Suprapubic skin (tissue), 4 donors: ENCODE measurements at places on chromosomes 4 and X.
A peak's percentile ranks its signal among the peaks of the same experiment; 100 is the strongest.

GRCh38 chr4:121764702-121765367, at the start of gene SMIM43:
Gene SMIM43 (minus strand): TSS chr4:121765164. CDS start chr4:121765105, 59 bp downstream.
- no peak for DNase-seq

DNA sequence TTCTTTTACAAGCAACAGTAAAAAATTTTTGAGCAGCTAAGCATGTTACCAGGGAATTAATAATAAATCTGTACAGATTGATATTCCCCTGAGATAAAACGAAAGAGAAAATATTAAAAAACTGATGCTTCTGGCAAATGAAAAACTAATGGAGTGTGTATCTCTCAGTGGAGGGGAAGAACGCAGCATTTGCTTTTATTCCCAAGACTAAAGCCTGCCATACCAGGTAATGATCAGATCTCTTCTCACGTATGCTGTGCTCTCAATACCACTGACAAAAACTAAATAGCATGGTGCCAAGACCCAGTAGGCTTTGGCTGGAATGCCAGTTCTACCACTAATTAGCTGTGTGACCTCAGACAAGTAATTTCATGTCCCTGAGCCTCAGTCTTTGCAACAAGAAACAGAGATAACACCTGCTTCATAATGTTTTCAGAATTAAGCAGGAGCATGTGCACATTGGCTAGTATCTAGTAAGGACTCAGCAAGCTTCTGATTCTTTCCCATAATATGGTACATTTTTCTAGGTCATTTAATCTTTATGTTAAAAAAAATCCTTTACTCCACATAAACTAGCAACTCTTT, 179.6 kb downstream of the CENPC start:
- no peak for DNase-seq

DNA sequence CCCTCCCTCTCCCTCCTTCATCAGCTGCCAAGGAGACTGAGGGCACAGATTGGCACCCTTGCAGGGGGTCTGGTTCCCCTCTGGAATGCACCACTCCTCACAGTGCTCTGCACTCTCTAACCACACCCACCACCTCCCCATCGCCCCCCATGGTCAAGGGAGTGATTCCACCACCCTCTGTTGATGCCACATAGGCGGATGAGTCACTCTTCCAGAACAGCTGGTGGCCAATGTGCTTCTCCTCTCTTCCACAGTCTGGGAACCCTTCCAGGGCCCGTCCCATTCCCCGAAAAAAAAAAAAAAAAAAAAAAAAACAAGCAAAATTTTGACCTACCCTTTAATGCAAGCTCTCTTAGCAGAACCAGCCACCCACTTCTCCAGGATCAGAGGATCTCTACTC, 341.3 kb upstream of the KLF3 start:
- DNase-seq, result no peak

DNA sequence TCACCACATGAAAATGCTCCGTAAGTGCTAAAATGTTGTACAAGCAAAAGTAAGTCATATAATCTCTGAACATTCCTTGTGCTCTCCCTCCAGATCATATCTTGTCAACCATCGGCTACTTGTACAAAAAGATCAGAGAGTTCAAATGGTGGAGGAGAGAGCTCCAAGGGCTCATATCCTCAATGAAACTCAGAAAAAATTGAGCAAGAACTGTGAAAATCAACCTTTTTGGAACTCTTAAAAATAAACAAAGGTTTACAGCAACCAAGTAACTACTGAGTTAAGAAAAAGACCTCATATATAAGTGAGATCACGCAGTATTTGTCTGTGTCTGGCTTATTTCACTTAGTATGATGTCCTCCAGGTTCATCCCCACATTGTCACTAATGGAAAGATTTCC, 63.2 kb downstream of the TEX13C start:
- DNase-seq, result no peak

DNA sequence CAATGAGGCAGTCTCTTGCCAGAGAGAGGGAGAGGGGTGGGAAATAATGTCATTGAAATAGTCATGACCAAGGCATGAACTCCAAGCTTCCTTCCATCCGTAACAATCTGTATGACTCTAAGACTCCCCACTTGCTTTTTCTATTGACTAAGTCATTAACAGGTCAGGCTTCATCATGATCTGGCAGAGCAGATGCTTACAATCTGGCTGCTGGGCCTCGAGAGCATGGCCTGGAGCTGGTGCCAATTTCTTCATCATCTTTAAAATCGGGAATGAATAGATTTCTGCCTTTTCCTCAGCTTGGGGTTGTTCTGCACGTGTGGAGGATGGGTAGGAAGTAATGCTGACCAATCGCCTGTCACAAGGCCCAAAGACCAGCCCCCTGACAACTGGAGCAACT, 280.6 kb upstream of the CLNK start:
- no peak for DNase-seq

GRCh38 chrX:69361311-69361845, 142.7 kb upstream of the NALF2 start:
- no peak for DNase-seq

- DNase-seq, result no peak
Observed at GRCh38 chr4:79181190-79181589, 144.7 kb downstream of the NAA11 start.

DNA sequence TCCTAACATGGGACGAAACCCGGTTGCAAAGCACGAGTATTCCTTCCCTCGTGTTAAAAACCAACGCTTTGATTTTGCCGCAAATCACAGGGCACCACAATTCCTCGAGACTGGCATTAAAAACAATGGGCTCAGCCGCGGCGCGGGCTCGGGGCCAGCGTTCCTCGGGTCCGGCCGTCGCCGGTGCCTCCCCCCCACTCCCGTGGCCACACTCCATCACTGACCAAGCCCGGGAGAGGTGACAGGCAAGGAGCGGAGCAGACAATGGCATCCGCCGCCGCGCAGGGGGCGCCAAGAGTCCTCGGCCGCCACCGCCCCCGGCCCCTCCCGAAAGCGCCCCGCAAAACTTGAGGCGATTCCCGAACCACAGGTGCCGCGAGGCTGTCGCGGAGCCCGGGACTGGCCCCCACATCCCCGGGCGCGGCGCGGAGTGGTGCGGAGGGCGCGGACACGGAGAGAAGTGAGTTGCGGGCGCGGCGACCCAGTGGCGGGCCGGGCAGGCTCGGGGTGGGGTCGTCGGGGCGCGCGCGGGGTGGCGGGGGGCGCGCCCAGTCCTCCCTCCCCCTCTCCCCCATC, 445 bp downstream of the AP1S2 start:
- peak; percentile 78 for DNase-seq

DNA sequence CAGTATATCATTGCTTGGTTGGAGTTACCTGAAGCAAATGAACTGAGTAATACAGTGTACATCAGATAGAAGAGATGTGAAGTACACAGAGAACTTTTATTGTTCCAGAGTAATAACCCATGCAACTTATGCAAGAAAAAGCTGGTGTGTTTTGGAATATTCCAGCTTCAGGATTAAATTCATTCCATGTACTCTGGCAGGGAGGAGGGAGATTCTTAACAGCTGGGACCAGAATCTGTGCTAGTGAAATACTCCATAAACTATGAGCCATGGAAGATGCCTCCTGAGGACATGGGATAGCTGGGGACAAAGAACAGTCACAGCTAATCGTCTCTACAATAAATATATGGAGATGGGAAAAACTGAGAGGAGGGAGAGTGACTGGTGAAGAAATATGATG, 101.6 kb upstream of the OTUD4 start:
- DNase-seq, result no peak

GRCh38 chr4:27350161-27350560, 489.5 kb downstream of the STIM2 start:
- no peak for DNase-seq

- no peak for DNase-seq
Observed at GRCh38 chr4:40710484-40711254, 39.1 kb upstream of the NSUN7 start.

GRCh38 chrX:134780908-134781307, 122.6 kb upstream of the PLAC1 start:
- no peak for DNase-seq

DNA sequence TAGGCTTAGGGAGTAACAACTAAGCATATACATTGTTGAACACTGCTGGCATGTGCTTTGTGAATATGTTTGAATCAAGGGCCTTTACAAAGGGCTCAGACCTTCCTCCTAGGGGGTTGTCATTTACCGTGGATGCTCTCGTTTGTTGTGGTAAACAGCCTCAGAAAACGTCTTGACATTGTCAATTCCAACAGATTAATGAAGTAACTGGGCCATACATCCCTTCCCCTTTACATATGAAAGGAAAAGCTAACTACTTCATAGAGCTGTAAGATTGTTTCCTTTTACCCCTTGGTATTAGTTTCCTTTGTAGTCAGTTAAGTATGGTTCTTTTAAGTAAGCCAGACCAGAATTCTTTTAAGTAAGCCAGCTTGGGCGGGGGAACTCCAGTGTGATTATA, 42.9 kb downstream of the FAT4 start:
- DNase-seq, result no peak

DNA sequence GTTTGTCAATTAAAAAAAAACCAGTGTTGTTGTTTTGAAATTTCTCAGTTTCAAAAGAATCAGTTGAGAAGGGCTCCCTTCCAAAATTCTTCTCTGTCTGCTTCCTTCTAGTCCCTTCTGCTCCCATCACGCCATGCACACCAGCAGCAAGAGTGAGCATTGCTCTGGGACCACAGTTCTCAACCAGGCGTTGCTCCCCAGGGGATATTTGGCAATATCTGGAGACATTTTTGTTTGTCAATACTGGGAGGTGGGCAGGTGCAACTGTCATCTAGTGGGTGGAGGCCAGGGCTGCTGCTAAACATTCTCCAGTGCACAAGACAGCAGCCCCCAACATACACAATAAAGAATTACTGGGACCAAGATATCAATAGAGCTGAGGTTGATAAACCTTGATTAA, 74.8 kb upstream of the EGFL6 start:
- DNase-seq, result no peak

DNA sequence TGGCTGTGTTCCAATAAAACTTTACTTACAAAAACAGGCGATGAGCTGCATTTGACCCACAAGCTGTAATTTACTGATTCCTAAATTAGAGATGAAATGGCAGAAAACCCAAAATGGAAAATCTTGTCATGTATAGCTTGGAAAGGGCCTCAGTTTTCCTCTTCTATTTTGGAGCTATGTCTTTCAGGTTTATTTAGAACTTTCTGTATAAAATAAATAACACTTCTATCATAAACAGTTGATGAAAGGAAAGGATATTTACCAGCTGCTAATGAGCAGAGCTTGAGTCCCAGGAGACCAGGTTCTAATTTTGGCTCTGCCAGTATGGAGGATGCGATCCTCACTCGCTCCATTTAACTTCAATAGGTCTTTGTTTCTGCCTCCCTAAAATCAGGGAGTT, 213.5 kb downstream of the LDB2 start:
- DNase-seq, result no peak

- DNase-seq, result no peak
Observed at GRCh38 chrX:15985937-15986336, 131.3 kb upstream of the AP1S2 start.

- no peak for DNase-seq
Observed at GRCh38 chr4:118991686-118992085, 103.0 kb downstream of the SYNPO2 start.

GRCh38 chr4:42123071-42123644, 29.3 kb downstream of the BEND4 start:
- DNase-seq, result no peak

DNA sequence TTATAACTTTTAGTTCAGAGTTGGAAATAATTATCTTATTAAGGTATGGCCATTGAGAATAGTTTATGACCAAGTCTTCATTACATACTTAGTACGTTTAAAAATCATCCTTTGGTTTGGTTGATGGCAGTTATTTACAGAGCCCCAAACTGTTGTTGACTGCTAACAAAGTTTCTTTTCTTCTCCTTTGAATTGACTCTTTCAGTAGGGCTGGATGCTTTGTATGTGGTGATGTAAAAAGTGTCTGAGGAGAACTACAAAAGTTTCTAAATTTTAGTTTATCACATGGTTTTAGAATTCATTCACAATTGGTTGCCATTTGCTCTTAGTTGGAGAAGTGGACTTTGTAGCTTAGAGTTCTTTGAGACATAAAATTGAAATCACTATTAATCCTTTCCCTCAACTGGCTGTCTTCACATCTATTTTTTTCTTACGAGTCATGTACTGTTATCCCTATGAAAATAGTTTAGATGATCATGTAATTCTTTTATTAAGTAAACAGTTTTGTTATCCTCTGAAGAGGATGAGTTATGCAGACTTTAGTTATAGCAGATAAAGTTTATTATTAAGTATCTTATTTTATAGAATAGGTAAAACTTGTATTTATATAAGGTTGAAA, 14.8 kb downstream of the PTPN13 start:
- no peak for DNase-seq

GRCh38 chr4:42747971-42748370, 91.1 kb upstream of the ATP8A1 start:
- DNase-seq, result no peak

DNA sequence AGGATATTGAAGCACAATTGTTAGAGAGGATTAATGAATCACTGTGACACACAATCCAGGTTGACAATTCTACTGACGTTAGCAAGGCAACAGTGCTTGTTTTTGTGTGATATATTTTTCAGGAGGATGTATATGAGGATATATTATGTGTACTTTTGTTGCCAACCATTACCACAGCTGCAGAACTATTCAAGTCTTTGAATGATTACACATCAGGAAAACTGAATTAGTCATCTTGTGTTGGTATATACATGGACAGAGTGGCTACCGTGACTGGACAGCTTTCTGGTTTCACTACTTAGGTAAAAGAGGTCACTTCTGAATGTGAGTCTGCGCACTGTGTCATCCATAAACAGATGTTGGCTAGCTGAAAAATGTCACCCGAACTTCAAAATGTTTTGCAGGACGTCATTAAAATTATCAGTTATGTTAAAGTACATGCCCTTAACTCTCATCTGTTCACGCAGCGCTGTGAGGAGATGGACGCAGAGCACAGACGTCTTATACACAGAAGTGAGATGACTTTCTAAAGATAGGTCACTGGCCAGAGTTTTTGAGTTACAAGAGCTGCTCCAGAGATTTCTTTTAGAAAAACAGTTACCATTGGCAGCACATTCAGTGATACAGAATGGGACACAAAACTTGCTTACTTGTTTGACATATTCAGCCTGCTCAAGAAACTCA, 69.0 kb downstream of the MRPL1 start:
- no peak for DNase-seq

DNA sequence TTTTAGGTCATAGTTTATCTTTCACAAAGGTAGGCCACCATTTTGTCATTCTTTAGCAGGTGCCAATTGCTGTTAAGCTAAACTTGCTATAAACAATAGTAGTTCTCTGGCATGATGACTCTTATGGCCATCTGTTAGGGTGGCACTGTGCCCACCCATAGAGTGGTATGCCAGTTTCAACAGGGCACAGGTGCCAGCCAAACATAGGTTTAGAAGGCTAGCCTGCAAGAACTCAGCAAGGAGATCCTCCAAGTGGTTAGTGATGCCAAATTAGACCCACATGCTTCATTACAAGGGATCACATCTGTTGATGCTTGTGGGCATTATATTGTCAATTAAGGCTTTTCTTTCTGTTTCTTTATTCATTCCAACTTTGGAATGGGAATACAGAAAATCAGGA, 204.5 kb downstream of the FMR1NB start:
- no peak for DNase-seq

- no peak for DNase-seq
Observed at GRCh38 chrX:28756647-28757046, 169.4 kb downstream of the IL1RAPL1 start.

- DNase-seq, result peak; percentile 61
Observed at GRCh38 chr4:169791527-169792156, 33.9 kb upstream of the HPF1 start.

GRCh38 chrX:115189646-115190635, 731 bp downstream of the RBMXL3 start:
- DNase-seq, result no peak

- no peak for DNase-seq
Observed at GRCh38 chrX:109840585-109840984, 107.5 kb upstream of the ACSL4 start.

- no peak for DNase-seq
Observed at GRCh38 chr4:42656679-42656943, 294 bp downstream of the ATP8A1 start.

GRCh38 chr4:141473026-141473540, 163.3 kb upstream of the IL15 start:
- DNase-seq, result no peak
